ENCODE measurements at places on chromosomes 6 and 20. TPM values are rescaled to one million over a fixed set of nuclear protein-coding genes. Genes with fewer than 3 reads are reported as not detected.

GRCh38 chr6:126199466-126199865, 140.4 kb upstream of the CENPW start:
- no peak for DNase-seq

GRCh38 chr20:37518606-37519507, 2.2 kb upstream of the NNAT start:
- DNase-seq: no peak

DDX43 gene
- 0.35 TPM for polyA plus RNA-seq

DNA sequence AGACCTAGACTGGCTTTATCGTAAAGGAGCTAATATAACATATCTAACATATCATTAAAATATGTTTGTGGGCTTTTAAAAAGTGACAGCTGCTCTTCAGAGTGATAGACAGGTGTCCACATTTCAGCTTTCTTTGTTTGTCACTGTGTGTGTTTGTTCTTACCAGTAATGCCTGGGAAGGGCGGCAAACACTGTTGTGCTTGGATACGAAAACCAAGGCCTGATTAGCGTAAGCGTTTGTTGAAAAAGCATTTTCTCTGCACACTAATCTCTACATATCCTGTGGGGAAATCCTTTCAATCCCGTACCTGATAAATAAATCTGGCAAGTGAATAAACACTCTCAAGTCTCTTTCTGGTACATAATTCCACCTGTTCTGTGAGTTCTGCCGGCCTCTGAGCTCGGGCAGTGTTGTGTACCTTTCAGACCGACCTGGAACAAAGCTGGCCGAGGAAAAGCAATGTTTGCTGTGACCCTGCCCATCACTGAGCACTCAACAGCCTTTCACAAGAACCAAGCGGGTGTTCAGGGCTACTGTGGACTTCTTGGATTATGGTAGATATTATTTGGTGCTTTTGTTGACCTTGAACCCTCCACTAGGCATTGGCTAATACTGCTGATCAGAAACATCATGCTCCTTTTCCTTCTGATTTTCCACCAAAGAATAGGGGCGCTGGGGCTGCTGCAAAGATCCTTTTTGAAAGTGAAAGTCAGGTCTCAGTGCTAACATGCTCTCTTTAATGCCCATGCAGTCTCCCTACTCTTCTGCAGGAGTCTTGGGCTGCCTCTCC, 100.4 kb downstream of the CD83 start:
- DNase-seq: no peak

MAP1LC3A gene
- polyA plus RNA-seq: 16.8 TPM

FIG4 gene
- polyA plus RNA-seq: 25.8 TPM

GRCh38 chr6:40877362-40877761, 161.7 kb downstream of the UNC5CL start:
- DNase-seq: no peak

DNA sequence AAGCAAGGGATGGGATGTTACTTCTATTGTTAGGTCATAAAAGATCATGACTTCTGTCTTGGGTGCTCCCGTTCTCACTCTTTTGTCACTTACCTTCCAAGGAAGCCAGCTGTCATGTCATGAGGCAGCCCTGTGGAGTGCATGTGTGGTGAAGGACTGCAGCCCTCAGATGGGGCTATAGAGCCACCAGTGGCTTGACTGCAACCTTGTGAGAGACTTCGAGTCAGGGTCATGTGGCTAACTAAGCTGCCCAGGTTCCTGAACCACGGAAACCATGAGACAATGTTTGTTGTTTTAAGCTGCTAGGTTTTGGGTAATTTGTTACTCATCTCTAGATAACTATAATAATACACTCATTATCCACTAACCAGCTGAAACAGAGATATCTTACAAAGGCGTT, 477.1 kb downstream of the BTBD3 start:
- DNase-seq: no peak

ANKS1A gene
- polyA plus RNA-seq: 38.4 TPM

- no peak for DNase-seq
These were observed 85.6 kb downstream of the POPDC3 start for GRCh38 chr6:105094133-105094640.

DNA sequence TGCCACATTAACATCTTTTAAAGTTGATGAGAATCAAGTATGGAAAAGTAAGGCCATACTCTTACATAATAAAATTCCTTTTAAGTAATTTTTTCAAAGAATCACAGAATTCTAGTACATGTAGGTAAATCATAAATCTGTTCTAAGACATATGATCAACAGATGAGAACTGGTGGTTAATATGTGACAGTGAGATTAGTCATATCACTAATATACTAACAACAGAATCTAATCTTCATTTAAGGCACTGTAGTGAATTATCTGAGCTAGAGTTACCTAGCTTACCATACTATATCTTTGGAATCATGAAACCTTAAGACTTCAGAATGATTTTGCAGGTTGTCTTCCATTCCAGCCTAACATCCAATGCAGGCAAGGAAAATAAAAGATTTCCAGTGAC, 11.6 kb downstream of the PLN start:
- no peak for DNase-seq

DNA sequence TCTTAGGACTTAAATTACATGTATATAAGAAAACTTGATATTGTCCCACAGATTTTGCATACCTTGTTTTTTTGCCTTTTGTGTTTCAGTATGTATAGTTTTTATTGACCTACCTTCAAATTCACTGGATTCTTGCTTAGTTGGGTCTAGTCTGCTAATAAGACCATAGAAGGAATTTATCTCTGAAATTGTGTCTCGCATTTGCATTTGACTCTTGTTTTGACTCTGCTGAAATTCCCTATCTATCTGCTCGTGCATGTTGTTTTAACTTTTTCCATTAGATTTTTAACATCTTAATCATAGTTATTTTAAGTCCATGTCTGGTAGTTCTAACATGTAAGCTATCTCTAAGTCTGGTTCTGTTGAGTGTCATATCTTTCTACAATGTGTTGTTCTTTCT, 163.9 kb downstream of the SCP2D1 start:
- no peak for DNase-seq

GRCh38 chr6:18165751-18166150, 10.5 kb downstream of the KDM1B start:
- no peak for DNase-seq

- DNase-seq: no peak
These were observed 78.9 kb downstream of the FAM50B start for GRCh38 chr6:3928111-3928510.

- no peak for DNase-seq
These were observed 42.8 kb downstream of the RREB1 start for GRCh38 chr6:7150381-7151064.

Data from right renal cortex interstitium (tissue), 3 donors.